Activated CD4-positive, alpha-beta T cell treated with anti-CD3 and anti-CD28 coated beads for 4 hours (primary cell): ENCODE measurements at places on chromosomes 7 and 10.

- no peak for DNase-seq
These were observed 4.9 kb upstream of the UPK3B start for GRCh38 chr7:76505168-76506080.

DNA sequence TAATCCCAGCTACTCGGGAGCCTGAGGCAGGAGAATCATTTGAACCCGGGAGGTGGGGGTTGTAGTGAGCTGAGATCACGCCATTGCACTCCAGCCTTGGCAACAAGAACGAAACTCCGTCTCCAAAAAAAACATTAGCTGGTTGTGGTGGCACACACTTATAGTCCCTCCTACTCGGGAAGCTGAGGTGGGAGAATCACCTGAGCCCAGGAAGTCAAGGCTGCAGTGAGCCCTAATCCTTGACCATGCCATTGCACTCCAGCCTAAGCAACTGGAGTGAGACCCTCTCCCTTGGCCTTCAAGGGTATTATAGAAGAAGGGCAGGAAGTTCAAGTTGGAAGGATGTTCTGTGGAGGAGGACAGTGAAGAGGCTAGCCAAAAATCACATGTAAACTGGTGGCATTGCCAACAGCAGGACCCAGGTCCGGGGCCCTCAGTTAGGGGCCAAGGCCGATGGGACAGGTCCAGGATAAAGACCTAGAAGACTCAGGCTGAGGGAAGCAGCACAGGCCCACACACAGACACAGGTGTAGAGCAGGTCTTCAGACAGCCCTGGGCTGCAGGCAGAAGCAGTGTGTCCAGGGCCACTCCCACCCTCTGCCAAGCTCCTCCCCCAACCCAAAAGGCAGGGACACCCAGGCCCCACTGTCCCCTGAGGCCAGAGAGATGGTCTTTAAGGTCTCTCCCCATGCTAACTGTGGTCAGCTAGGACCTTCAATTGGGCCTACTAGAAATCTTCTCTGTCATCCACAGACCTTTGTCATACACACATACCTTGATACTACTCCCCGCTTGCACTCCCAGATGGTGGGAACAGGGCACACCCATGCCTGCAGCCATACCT, 8.4 kb upstream of the SAMD8 start:
- DNase-seq: no peak

DNA sequence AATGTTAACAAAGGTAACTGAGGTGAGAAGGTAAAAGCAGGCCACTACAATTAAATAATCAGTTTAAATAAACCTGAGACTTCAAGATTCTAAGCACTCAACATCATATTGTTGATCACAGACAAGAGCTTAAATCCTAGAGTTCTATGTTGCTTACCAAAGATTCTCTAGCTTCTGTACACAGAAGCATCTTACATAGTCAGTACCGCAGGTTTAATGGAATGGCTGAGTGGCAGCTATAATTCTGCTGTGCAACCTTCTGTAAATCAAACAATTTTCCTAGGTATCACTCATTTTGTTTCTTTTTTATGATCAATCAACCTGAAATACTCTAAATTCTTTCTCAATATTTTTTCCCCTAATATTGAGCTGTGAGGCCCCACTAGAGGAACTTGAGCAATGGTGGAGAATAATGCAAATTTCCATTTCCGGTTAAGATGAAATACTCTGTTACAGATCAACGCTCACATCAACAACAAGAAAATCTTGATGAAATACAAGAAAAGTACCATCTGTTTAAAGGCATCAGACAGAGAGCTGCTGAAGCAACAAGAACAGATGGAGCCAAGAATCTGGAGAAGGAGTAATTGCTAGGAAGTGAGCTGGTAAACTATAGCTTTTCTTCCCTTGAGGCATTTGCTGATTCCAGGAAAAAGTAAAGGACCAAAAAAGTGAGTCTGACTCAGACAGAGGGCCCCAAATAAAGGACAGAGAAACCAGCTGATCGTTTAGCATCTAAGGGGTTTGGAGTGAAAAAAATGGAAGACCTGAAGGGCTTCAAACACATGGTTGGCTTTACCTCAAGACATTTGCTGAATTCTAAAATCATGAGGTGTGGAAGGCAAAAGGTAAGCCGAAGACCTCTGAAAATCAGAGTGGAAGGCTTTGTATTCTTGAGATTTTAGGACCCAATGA, 22.6 kb downstream of the PNPLA8 start:
- DNase-seq: no peak

- no peak for DNase-seq
These were observed 723.5 kb downstream of the GRM8 start for GRCh38 chr7:126529254-126529653.

DNA sequence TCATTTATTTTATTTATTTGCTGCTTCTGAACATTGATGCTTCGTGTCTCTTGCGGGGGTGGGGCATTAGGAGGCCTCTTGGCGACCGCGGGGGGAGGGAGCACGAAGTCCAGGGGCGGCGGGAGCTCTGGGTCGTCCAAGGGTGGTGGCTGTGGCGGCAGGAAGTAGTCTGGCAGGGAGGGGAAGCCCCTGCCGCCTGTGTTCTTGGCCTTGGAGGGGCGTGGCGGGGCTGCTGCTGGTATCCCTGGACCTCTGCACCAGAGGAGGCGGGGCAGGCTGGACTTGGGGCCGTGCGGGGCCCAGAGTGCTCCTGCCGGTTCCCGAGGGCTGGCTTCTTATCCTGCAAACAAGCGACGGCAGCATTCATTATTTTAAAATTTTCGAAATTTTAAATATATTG, 70.5 kb upstream of the ABI1 start:
- no peak for DNase-seq

DNA sequence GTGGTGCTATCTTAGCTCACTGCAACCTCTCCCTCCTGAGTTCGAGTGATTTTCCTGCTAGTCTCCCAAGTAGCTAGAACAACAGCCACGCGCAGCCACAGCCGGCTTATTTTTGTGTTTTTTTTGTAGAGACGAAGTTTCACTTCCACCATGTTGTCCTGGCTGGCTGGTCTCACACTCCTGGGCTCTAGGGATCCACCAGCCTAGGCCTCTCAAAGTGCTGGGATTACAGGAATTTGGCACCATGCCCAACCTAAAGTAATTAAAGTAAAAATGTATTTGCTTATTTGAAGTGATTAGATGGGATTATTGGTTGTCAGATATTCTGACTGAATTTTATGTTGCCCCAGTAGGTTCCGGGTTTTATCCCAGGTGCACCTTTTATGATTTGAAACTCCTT, 22.7 kb downstream of the LUC7L2 start:
- no peak for DNase-seq

DNA sequence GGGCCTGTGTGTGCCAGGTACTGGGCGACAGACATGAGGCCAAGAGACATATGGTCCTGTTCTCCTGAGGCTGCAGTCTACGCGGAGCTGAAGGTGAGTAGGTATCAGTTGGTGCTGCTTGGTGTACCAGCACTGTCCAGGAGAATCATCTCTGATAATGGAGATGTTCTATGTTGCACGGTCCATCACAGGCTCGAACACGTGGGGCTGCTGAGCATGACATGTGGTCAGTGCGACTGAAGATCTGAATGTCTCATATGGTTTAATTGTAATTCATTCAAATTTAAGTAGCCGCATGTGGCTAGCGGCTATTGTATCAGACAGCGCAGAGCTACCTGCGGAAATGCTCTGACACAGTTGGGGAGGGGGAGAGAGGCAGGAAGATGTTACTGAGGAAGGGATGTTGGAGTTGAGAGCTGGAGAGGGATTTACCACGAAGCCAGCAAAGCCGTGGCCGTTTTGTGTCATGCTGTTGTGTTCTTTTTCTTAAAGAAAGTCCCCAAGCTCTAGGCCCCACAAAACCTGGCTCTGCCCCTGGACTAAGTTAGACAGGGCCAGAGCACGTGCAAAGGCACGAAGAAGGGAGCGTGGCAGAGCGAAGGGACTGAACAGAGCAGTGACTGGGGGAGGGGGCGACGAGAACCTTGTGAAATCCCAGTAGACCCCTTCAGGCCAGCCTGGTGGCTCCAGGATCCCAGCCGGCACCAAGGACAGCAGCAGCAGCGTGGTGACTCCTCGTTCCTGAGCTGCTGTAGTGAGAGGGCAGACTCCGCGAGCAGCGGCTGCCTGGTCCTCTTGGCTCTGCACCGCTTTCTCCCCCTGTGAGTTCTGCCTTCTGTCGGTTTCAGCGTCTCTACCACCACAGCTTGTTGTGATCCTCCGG, 20.0 kb downstream of the SMKR1 start:
- no peak for DNase-seq
